ENCODE measurements at places on chromosomes 1 and 21.

GRCh38 chr21:16870103-16870502 is 642.7 kb upstream of the CXADR start:
- no peak for DNase-seq

DNA sequence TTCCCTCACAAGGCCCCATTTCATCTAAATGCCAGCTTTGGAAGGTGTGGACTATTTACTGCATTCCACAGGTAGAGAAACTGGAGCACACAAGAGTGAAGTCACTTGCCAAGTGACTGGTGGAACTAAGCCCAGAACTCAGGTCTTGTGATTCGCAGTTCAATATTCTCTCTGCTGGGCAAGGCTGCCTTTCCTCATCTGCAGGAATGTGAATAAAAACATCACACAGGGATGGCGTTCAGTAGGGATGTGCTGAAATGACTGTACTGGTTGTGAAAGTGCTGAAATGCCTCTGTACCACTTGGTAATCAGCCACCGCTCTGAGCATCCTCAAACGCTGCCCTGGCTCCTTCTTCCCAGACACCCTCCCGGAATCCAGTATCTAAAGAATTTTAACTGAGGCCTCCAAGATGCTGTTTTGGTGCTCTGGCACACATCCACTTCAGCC is 145.6 kb downstream of the HIVEP3 start:
- DNase-seq = no peak

DNA sequence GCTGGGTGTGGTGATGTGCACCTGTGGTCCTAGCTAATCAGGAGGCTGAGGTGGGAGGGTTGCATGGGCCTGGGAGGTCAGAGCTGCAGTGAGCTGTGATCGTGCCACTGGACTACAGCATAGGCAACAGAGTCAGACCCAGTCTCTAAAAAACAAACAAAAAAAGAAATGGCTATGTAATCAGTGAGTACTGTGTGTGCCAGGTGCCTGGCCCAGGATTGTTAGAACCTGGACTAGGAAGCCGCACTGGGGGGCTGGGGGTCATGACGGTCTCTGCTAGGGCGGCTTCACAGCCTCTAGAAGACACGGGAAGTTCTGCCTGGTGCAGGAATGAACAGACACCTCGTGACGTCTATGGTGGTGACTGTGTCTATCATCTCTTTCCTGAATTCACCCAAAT is 8.5 kb downstream of the TMEM9 start:
- no peak for DNase-seq

DNA sequence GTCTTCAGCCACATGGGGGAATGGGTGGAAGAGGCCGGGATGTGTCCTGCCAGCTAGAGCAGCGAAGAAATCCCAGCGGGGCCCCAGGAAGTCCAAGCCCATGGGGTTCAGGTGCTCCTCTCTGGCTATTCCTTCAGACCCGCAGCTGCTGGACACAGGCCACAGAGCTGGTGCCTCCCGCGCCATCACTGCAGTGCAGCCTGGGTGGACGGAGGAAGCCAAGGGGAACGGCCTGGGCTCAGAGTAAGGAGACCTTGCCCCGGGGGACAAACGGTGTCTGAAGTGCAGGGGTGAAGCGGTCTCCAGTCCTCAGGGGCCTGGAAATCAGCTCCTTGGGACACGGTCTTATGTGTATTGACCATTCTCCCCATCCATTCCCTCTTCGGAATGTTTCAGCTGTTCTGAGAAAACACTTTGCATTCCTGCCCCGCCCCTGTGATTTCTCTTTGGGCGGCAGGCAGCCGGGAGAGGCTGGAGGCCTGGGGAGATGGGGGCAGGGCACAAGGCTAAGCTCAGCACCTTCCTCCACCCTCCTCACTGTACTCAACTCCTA is 18.4 kb downstream of the MTHFR start:
- DNase-seq = no peak

DNA sequence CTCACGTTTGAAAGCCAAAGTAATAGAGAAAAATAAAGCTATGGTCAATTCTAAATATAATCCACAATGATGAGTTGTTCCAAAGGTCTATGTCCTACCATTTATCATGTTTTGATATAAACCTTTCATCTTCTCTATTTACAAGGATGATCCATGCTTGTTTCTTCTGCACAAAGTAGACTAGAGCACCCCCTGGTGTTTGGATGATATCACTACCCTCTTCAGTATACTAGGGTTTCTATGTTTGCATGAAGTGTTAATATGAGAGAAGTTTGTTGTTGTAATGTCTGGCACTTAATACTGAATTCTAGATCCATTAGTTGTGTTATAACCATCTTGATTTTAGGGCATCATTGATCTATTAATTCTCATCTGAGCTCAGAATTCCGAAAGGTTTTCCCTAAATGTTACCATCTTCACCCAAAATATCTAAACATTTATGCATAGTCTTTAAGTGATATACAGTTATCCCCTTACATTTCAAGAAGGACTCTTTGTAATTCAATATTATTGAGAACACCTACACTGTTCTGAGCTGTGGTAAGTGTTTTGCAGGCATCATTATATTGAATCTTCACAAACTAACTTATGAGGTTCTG is 21.1 kb downstream of the CLDN8 start:
- no peak for DNase-seq

GRCh38 chr1:111671852-111672251 is 52.3 kb downstream of the RAP1A start:
- no peak for DNase-seq

- DNase-seq = no peak
These were observed 27.8 kb downstream of the ECE1 start for GRCh38 chr1:21262293-21263051.

DNA sequence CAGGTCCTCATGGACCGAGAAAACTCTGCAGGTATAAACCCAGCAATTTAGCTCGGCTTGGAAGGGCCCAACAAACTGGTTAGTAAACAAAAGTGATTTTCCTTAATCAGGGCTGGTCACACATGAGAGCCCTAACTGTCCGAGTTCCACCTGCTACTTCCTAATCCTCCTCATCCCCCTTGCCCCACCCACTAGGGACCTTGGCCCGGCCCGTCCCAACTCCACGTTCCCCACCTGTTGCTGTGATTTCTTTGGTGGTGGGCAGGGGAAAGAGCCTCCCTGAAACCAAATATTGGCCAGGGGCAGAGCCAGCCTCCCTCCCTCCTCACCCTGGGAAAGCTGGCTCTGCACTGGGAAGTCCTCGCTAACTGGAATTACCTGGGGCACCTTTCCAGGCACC is 304.2 kb upstream of the PROX1 start:
- no peak for DNase-seq

DNA sequence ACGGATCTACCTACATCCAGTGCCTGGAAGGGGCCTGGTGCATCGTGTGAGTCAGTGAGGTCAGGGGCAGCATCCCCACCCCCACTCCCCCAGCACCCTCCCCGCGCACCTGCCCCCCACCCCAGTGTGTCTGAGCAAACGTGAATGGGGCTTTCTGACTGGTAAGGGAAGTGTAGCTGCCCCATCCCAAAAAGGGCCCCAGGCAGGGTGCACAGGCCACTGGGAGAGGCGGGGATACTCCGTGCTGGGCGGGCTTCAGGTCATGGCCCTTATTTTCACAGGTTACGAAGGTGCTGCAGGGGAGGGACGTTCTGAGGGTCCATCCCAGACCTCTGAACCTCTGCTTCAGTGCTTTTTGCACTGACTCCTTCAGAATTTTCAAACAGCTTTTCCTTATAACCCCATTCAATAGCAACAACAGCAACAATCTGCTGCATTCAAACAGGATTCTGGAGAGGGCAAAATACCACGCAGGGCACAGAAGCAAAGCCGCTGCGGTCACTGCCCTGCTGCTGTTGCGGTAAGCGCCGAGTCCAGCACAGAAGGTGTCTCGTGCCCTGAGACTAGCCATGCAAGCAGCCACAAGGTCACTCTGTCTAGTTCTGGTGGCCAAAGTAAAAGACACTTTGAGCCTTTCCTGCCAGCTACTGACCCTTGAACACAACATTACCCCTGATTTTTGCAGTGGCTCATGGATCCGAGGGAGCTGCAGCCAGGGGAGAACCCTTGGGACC is 10.3 kb downstream of the TTC34 start:
- DNase-seq = no peak

DNA sequence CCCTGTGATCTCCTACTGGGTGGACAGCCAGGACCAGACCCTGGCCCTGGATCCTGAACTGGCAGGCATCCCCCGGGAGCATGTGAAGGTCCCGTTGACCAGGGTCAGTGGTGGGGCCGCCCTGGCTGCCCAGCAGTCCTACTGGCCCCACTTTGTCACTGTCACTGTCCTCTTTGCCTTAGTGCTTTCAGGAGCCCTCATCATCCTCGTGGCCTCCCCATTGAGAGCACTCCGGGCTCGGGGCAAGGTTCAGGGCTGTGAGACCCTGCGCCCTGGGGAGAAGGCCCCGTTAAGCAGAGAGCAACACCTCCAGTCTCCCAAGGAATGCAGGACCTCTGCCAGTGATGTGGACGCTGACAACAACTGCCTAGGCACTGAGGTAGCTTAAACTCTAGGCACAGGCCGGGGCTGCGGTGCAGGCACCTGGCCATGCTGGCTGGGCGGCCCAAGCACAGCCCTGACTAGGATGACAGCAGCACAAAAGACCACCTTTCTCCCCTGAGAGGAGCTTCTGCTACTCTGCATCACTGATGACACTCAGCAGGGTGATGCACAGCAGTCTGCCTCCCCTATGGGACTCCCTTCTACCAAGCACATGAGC is 17.2 kb upstream of the SLC25A44 start:
- DNase-seq = no peak

DNA sequence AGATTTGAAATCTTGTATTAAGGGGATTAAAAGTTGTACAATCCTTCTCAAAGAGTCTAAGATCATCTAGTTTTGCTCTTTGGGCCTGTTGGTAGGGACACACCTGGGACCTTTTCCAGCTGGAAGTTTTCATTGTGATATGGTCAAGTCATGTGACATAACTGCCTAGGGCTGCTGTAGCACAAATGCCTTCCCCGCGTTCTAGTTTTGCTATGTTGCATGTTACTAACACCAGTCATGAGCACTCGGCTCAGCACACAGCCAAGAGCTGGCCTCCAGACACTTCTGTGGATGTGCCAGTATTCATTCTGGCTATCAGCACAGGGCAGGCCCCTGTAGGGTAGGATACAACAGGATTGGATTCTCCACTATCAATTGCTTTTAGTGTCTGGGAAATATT is 14.6 kb upstream of the FLG2 start:
- DNase-seq = no peak

- peak; percentile 92 for DNase-seq
These were observed at the start of gene TTF2 for GRCh38 chr1:117059678-117060440. TSS of gene TTF2 (plus strand) at chr1:117060326. CDS start at chr1:117060347, 21 bp downstream.

DNA sequence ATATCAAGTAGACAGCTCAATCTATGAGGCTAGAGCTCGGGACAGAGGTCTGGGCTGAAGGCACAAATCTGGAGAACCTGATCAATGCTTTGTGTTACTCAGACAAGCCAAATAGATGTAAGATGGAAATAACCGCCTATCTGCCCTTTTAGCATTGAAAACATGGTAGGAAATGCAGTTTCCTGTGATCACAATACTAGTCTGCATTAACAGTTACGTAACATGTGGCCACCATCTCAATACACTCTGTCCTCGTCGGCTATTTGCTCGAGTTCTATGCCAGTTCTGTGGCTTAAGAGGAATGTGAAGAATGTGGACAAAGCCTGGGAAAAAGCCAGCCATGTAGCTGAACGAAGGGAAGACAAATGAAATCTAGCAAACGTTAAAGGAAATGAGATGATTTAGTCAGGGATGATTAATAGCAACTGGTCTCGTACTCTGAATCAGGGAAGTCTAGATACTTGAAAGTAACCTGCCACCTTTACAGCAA is 73.3 kb downstream of the HSF2BP start:
- no peak for DNase-seq

DNA sequence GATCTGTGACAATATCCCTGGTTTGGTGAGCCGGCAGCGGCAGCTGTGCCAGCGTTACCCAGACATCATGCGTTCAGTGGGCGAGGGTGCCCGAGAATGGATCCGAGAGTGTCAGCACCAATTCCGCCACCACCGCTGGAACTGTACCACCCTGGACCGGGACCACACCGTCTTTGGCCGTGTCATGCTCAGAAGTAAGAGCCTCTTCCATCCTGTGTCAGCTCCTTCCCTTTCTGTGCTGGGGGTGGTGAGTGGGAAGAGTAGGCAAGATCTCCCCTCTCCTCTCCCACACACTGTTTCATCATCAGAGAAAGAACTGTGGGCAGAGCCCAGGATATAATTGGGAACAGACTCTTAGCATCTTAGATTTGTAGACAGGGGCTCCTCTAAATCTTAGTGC is 6.1 kb downstream of the WNT2B start:
- DNase-seq = no peak

- no peak for DNase-seq
These were observed 1.2 kb downstream of the S100A10 start for GRCh38 chr1:151992303-151993083.

DNA sequence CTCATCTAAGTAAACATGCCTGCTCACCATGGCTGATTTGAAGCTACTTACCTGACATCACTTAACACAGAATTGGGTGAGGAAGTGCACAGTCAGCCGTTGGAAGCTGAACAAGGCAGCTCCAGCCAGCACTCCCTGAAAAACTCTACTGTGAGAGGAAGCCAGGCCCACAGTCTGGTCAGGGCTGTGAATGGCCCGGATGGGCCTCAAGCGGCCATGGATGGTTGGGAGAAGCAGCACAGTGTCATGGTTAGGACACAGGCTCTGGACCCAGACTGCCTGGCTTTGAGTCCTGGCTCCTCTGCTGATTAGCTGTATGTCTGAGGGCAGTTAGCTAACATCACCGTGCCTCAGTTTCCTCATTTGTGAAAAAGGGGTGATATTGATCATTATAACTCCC is 267.8 kb downstream of the GRIK3 start:
- no peak for DNase-seq

- DNase-seq = no peak
These were observed 110.5 kb downstream of the CNIH3 start for GRCh38 chr1:224726441-224727182.

- DNase-seq = no peak
These were observed 25.7 kb upstream of the MACF1 start for GRCh38 chr1:39178541-39179431.

DNA sequence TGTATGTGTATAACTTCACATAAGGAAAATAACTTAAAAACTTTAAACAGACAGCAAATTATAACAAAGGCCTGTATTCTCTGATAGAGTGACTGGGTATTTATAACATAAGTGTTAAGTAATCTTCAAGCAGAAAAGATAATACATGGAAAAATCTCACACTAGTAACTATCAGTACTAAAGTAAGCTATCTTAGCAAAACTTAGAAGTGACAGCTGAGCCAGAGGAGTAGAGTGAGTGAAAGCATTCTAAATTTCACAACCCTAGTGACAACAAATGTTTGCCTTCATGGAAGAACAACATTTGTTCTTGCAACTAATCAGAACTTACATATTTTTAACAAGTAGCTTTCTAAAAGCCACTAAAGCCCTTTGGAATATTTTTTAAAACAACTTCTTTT is 74.5 kb upstream of the B3GALT2 start:
- no peak for DNase-seq

All from memory B cell (primary cell).